Parietal lobe (tissue), 2 donors: ENCODE measurements at places on chromosomes 7 and 10. TPM values are rescaled to one million over a fixed set of nuclear protein-coding genes. Genes with fewer than 3 reads are reported as not detected.

The CTAGE15 gene
- total RNA-seq: 0.94 TPM

The PRSS2 gene
- not detected for total RNA-seq

The MTURN gene
- 287 TPM for total RNA-seq

The CNPY1 gene
- total RNA-seq: not detected

The CUZD1 gene
- total RNA-seq: 2.8 TPM

The CAMK2B gene
- total RNA-seq: 94.5 TPM

The STEAP2 gene
- total RNA-seq: 2.8 TPM

The HOXA6 gene
- total RNA-seq: not detected

The SFXN2 gene
- 11.0 TPM for total RNA-seq

The GIMAP4 gene
- 3.4 TPM for total RNA-seq

The UCN3 gene
- total RNA-seq: not detected

The GHRHR gene
- not detected for total RNA-seq

The AKR1C2 gene
- total RNA-seq: 22.8 TPM

The LRIT1 gene
- not detected for total RNA-seq

The IFIT1B gene
- total RNA-seq: not detected

The ADCYAP1R1 gene
- total RNA-seq: 65.4 TPM

The FRMD4A gene
- 463 TPM for total RNA-seq

The EZH2 gene
- 43.5 TPM for total RNA-seq
